ENCODE measurements at places on chromosomes 2 and 18.

- no peak for DNase-seq
Observed at GRCh38 chr2:183195998-183196409, 71.8 kb downstream of the NUP35 start.

DNA sequence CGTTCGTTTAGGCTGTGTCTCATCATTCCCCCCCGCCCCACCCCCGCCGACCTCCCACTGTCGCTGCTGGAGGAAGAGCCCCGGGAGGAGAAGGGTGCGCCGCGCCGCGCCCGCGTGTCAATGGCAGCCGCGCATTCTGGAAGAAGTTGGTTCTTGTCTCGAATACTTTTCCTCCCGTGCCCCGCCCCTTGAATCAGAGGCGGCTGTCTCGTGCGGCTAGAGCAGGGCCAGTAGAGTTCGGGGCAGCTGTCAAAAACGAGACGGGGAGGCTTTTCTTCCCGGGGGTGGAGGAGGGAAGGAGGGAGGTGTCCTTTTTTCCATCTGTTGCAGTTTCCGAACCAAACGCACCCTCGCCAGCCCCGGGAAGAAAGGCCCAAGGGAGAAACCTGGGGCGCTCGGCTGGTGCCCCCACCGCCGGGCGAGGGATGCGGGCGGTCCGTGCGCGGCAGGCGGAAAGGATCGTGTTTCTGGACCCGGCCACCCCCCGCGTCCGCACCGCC lies 410 bp upstream of the TGIF1 start:
- no peak for DNase-seq

DNA sequence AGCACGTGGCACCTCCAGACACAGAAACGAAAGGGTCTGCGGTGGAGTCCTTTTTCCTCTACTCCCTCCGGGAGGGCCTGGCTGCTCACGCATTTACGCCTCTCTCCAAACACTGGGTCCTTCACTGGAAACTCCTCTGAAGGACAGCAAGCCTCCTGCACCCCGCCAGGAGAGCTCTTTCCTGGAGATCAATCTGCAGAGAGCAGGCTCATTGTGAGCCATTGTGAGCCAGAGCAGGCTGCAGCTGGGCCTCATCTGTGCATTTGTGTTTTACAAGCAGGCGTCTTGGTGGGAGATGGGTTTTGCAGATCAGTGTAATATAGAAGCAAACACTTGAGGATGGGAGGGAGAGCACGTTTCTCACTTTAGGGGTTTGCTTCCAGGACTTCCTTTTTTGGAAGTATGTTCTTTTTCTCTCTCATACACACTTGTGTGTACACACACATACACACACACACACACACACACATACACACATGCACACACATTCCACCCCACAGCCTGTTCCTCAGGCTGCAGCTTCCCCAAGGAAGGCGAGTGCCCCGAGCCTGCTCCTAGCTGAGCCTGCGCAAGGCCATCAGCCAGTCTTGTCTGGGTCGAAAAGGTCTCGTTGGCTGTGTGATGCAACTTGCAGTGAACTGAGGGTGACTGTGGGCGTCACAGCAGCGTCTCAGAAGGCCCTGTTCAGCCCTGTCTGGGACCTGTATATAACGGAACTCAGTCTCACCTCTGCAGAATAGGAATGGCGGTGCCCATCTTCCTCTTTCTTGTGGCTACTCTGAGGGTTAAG lies 163.5 kb downstream of the GLI2 start:
- DNase-seq, result no peak

DNA sequence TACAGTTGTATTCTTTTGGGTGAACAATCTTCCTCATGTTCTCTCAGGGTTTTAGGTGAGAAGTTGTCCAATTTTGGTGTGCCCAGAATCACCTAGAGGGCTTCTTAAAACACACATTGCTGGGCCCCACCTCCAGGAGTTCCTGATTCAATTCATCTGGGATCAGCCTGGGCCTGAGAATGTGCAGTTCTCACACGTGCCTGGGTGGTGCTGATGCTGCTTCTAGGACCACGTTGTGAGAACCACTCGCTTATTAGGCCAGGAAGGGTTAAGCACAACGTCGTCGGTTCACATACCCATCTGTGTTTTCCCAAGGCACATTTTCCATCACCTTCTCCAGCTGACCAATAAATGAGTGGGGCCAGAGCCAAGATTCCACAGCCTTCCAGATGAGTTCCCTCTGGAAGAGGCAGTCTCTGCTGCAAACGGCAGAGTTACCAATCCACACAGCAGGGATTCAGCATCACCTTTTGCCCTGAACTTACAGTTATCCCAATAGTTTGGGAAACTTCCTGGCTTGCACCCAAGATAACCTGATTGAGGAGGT lies 277.7 kb upstream of the HNRNPA3 start:
- no peak for DNase-seq

DNA sequence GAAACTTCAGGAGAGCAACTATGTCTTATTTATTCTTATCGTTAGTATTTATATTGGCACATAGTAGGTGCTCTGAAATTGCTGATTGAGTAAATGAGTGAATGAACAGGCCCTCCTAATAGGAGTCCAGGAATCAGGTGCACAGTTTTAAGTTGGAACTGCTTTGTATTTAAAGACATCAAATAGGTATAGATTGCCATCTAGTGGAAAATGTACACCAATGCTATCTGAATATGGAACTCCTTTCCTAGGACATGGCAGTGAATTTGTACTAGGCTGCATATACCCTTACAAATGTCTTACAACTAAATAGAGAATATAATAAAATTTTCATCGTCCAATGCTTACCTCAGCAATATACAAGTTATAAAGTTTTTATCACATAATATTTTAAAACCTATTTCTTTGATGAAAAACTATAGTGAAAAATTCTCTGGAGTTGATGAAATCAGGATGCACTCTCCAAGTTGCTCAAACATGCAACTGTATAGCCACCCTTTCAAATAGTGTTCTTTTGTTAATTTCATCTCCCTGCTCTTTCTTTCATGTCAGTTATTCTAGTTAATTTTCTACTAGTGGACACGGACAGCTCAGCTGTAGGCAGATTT lies 318.9 kb upstream of the SYT4 start:
- DNase-seq, result no peak

DNA sequence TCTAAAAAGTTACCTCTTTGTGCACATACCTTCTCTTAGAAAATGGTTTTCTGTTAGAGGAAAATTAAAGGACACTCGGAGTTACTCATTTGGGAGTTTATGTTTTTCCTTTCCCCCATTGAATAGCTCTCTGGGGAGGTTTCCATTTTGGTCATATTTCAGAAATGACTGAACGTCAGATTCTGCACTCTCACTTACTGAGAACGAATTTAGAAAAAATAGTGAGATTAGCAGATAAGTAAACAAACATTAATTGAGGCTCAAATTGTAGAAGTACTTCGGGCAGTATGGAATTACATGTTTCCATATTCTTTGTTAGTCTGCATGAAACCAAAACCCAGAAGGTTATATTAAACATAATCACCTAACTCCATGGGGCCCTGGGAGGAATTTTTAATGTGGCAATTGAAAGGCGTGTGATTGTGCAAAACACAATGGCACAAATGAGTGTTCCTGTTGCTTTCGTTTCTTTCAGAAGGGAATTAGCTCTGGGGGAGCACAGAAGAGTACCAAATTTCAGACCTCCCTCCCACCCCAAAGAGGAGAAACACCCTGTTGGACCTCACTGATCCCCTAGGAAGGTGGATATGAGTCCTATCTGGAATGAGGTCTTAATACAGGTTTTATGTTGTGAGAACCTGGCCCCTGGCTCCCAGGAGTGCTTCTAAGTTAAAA lies 212.3 kb downstream of the BCL2 start:
- no peak for DNase-seq

- no peak for DNase-seq
Observed at GRCh38 chr2:183089192-183089851, 10.8 kb downstream of the DUSP19 start.

DNA sequence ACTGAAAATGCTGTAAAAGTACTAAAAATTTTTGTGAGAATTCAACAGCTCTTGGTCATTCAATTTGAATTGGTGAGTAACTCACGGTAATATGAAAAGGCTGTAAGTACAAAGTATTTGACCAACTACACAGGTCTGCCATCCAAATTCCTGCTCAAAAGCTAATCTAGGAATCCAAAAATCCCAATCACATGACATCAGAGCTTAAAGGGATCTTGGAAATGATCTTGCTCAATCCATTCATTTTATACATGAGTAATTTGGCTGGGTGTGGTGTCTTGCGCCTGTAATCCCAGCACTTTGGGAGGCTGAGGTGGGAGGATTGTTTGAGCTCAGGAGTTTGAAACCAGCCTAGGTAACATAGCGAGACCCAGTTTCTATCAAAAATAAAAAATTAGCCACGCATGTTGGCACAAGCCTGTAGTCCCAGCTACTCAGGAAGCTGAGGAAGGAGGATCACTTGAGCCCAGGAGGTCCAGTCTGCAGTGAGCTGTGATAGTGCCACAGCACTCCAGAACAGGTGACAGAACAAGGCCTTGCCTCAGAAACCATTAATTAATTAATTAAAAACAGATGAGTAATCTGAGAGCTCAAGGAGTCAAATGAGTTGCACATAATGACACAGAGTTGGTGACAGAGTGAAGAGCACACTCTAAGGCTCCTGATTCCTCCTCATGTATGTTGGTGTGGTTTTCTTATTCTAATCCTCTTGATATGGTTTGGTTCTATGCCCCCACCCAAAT lies 19.8 kb downstream of the SPIRE1 start:
- DNase-seq, result no peak

GRCh38 chr2:120542911-120543527 lies 192.6 kb upstream of the GLI2 start:
- DNase-seq, result no peak

GRCh38 chr2:212712466-212712865 lies 173.9 kb upstream of the ERBB4 start:
- DNase-seq, result no peak

DNA sequence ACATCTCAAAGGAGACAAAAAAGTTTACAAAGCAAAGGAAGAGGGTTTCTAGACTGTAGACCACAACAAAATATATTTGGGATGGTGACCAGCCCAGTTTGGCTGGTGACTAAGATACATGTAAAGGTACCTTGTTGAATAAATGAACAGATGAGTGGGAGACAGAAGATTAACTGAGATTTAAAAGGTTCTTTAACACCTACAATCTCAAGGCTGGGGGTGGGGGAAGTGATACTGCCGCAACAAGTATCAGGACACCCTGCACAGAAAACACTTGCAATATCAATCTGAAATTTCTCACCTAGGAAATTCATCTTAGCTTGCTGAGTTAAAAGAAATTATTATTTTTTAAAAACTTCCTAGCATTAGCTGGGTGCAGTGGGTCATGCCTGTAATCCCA lies 8.3 kb downstream of the RNF149 start:
- DNase-seq, result no peak

GRCh38 chr2:121825003-121825950 lies 69.8 kb downstream of the TSN start:
- no peak for DNase-seq

GRCh38 chr2:201906777-201907562 lies 100.6 kb downstream of the CDK15 start:
- no peak for DNase-seq
